ENCODE measurements at places on chromosomes 13 and 19.
A peak's percentile ranks its signal among the peaks of the same experiment; 100 is the strongest.

GRCh38 chr13:42039457-42039945 is 8.9 kb upstream of the DGKH start:
- no peak for DNase-seq

GRCh38 chr19:49896863-49897621 is at the start of gene IL4I1:
IL4I1 (minus strand) TSS chr19:49896887; CDS start chr19:49896160, 727 bp downstream.
- DNase-seq: no peak

DNA sequence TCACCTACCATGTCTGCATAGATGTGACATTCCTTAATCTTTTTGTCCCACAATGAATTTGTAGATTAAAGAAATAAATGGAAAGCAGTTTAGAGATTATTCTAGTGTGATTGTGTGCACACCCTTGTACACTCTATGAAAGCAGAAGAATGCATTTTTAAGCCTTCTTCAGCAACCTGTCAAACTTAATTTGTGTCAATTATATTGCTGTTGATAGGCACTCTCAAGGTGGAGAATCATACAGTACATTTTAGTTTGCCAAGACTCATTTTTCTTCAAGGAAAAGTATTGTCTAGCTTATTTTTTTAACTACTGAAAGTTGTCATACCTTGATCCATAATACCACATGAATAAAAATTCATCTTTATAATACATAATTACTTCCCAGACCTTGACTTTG is 1898.9 kb downstream of the OLFM4 start:
- no peak for DNase-seq

DNA sequence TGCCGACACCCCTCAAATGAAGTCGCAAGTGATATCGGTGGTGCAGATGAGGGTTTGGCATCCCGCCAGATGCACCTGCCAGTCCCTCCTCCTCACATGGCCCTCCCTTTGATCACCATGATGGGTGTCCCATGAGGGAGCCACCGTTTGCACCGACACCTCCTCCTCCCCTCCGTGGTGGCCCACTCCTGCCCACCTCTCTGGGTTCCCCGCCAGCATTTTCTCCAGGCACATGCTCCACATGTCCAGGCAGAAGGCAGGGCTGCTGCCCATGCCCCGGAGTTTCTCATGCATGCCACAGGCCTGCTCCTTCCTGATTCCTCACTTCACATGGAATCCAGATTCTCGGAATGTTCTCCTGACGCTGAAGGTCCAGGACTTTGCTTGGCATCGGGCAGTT is 49.3 kb downstream of the COL4A2 start:
- no peak for DNase-seq

DNA sequence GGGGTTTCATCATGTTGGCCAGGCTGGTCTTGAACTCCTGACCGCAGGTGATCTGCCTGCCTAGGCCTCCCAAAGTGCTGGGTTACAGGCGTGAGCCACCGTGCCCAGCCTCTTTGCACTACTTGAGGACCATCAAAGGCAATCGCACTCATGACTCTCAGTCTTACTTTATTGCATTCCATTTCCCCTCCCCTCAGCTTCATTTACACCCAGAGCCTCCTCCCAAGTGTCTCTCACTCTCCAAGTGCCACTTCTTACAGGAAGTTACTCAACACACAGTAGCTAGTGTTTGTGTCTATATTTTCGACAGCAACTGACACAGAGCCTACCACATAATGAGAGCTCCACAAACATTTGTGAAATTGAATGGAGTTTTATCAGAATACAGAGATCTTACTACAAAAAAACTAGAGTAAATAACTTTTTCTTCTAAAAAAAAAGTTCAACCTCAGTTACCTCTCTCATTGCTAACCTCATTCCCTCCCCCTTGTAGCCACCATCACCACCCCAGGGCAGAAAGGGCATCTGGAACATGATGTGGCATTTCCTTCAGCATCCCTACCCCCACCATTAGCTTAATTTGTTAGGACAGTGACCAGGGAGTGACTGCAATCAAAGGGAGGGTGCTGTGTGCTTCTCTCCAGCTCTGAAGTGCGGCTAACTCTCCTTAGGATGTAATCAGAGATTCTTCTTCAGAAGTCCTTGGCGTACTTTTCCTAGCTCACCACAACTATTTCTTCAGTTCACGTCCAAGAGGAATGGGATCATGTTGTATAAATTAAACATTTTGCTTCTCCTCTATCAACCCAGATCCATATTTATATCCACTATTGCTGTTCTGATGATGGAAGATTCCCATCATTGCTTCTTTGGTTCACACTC is 17.0 kb upstream of the RUBCNL start:
- no peak for DNase-seq

DNA sequence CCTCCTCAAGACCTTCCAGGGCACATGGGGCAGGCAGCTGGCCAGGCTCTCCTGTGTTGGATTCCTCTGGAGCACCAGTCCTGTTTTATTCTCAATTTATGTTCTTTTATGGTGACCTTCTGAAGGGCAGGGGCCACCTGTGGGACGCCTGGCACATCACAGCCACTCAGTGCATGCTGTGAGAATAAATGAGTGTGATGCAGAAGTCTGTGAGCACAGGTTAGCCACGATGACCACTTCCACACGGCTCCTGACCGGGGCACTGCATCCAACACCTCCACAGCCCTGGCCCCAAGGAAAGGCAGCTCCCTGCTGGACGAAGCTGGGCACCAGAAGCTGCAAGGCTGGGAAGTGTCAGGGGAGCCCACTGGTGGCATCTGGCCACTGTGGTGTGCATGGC is 122.8 kb downstream of the CRYL1 start:
- no peak for DNase-seq

DNA sequence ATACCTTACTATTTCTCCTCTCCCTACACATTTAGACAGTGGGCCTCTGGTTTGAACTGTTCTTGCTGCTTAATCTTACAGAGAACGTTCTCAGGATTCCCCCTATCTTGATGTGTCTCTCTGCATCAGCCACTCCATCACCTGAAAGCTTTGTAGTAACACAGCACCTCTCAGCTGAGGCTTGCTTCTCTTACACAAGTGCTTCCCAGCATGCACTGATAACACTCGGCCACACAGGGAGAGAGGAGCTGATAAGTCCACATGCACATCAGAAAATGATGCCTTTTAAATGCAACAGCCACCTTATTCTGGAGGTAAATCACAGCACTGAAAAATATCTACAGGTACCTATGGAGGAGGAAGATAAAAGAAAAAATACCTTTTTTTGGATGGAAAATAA is 192.2 kb upstream of the TSHZ3 start:
- DNase-seq: peak; percentile 2

DNA sequence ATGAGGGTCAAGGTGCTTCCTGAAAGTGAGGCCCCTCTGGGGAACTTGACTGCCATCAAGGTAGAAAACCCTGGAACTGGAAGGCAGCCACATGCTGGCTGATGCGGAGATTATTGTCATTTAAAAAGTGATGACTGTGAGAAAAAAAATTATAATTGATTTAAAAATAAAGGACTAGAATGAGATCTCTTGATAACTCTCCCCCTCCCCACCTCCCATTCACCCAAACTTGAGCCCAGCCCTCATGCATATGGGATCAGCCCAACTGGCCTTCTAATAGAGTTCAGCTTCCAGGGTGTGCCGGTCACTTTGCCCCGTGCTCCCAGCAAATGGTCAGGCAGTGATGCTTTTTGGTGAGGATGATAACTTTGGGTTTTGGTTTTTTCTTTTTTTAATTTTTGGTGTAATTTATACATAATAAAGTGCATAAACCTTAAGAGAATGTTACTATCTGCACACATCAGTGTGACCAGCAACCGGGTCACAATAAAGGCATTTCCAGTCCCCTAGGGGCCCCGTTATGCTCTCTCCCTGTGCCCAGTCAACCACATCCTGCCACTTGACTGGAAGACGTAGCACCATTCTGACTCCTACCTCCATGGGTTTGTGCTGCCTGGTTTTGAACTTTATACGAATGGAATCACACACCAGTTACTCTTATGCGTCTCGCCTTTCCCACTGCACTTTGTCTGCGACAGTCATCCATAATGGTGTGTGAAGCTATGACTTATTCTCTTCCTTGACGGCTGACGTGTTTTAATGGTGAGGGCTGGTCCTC is 187.9 kb downstream of the USP12 start:
- no peak for DNase-seq

GRCh38 chr13:102768909-102769308 is 4.7 kb downstream of the TEX30 start:
- DNase-seq: no peak
